Activated T-cell treated with anti-CD3 and anti-CD28 coated beads for 48 hours (primary cell): ENCODE measurements at places on chromosomes 11 and 22.

DNA sequence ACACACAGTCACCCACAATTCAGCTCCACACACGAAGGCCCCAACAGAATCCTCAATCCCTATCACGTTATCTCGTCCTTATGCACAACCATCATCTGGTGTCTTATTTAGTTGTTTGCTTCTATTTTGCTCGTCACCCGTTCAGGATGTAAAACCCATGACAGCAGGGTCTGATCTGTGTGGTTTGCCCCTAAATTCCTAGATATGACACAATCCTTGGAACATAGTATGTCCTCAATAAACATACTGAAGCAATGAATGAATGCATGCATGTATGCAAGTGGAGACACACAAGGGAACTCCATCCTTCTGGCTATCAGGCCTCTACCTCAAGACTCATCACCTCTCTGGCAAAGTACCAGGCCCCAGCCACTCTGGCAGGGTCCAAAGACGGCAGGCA, 20.2 kb downstream of the STARD10 start:
- no peak for DNase-seq

DNA sequence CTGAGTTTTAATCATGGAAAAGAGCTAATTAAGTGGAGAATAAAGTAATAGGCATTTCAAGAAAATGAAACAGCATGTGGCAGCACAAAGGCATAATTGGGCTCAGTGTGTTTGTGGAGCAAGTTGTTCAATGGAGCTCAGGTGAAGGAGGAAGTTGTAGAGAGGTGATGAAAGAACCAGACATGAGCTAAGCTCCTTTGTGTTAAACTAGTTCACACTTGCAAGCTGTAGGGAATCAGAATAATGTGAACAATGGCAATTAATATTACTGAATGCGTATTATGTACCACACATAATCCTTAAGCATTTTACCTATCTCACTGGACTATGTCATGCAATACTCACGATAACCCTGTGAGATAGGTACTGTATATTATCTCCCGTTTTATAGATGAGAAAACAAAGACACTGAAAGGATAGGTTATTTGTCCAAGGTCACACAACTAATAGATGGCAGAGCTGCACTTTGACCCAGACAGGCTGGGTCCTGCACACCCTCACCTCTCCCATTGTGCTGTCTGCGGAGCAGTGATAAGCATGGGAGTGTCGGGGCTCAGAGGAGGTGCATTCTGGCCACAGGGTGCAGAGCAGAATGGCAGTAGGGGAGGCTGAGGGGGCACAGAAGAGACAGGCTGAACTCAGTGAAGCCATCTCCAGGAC, 8.9 kb downstream of the OLFML1 start:
- no peak for DNase-seq

GRCh38 chr11:96132437-96132836, 208.5 kb upstream of the MTMR2 start:
- DNase-seq, result no peak

DNA sequence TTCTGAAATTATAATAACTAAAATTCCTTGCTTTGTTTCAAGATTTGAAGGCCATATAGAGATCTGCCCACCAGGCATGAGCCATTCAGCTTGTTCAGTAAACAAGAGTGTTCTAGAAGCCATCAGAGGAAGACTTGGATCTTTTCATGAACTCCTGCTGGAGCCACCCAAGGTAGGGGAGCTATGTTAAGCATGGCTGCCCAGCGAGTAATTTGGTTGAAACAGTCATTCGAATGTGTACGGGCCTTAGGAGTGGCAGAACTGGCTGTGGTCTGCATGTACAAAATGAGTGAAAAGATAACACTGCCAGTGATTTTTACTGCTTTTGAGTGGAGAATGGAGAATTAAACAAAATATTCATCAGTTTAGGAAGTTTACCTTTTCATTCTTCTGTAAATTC, 103.7 kb downstream of the PPP6R3 start:
- no peak for DNase-seq
